ENCODE measurements at places on chromosomes 5 and 9. TPM values are rescaled to one million over a fixed set of nuclear protein-coding genes. Genes with fewer than 3 reads are reported as not detected.

The IFNB1 gene
- total RNA-seq, result not detected

The PCDHGB6 gene
- 53.7 TPM for total RNA-seq

- H3K4me3 ChIP-seq, result no peak overlapping the region
- H3K27ac ChIP-seq, result no peak overlapping the region
- no peaks in the 10 kb centered on the region for H3K27me3 ChIP-seq
- peaks cover 24% of the 10 kb centered on the region for H3K4me1 ChIP-seq
- no peaks in the 10 kb centered on the region for H3K36me3 ChIP-seq
Observed at GRCh38 chr5:173741729-173742431, 125.4 kb upstream of the BOD1 start.

DNA sequence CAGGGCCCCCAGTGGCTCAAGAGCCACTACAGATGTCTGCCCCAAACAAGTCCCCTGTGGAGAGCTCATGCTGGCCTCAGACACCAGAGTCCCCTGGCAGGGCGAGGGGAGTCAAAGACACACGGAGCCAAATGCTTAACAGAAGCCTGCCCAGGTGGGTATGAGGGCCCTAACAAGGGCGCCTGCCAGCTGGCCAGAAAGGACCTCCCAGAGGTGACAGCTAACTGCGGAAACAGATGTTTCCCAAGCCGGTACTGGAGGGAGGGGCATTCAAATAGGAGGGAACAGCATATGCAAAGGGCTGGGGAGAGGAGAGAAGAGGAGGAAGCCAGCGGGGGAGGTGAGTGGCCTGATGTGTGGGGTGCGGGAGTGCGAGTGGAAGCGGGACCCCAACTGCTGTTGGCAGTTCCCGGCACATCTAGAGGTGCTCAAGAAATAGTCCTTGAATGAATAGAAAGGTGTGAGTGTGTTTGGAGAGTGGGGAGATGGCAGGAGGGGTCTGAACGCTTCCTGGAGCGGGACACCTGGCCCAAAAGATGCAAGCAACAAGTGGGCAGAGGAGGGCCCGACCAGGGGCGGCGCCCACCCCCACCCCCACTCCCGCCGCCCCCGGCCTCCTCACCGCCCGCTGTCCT, 824 bp downstream of the MXD3 start:
- H3K27me3 ChIP-seq, result peaks cover 6% of the 10 kb centered on the region
- peaks cover 33% of the 10 kb centered on the region for H3K4me1 ChIP-seq
- H3K27ac ChIP-seq, result peak overlapping the region; percentile 25
- H3K4me3 ChIP-seq, result peak overlapping the region; percentile 89
- DNase-seq, result no peak

- no peak overlapping the region for H3K27ac ChIP-seq
- DNase-seq, result no peak
- H3K4me1 ChIP-seq, result no peaks in the 10 kb centered on the region
- no peaks in the 10 kb centered on the region for H3K36me3 ChIP-seq
- H3K27me3 ChIP-seq, result no peaks in the 10 kb centered on the region
Observed at GRCh38 chr5:35149041-35149440, 81.2 kb downstream of the PRLR start.

The CARTPT gene
- total RNA-seq, result not detected

GRCh38 chr9:93061791-93062763, 3.6 kb downstream of the SUSD3 start:
- H3K4me3 ChIP-seq, result no peak overlapping the region
- H3K27ac ChIP-seq, result no peak overlapping the region
- no peaks in the 10 kb centered on the region for H3K36me3 ChIP-seq
- no peak for DNase-seq
- no peaks in the 10 kb centered on the region for H3K4me1 ChIP-seq
